Stimulated activated CD8-positive, alpha-beta memory T cell treated with anti-CD3 and anti-CD28 coated beads, Interleukin-12 subunit alpha, Interleukin-12 subunit beta, amount 100 ng/mL, for 4 hours (primary cell): ENCODE measurements at places on chromosomes 2 and 18.

GRCh38 chr2:241770185-241770935, 6.3 kb upstream of the GAL3ST2 start:
- no peak for DNase-seq

DNA sequence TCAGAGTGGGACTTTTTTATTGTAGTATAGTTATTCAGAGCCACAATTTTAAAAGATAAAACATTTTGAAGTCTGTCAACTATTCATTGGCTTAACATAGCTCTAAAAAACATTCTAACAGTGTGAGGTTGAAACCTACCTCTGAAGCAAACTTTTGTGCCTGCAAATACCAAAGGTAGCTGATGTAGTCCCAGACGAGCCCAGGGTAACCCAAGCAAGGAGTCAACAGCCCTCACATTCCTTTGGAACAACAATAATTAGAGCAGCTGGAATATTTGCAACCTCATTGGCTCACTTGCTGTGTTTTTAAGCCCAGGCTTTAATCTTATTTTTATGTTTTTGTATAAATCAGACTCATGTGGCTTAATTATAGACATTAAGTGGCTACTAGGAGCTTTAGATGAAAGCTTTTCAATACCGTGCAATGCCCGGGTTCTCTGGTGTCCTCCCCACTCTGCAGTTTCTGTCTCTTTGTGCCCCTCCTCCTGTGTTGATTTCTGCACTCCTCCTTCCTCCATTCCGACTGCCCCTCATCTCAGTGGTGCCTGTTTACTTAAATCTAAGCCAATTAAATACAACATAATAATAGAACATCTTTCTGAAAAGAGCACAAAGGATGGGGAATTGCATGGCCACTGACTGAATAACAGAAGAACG, 157.9 kb upstream of the UNC80 start:
- no peak for DNase-seq

- no peak for DNase-seq
Observed at GRCh38 chr18:26103579-26103978, 13.2 kb upstream of the SS18 start.

DNA sequence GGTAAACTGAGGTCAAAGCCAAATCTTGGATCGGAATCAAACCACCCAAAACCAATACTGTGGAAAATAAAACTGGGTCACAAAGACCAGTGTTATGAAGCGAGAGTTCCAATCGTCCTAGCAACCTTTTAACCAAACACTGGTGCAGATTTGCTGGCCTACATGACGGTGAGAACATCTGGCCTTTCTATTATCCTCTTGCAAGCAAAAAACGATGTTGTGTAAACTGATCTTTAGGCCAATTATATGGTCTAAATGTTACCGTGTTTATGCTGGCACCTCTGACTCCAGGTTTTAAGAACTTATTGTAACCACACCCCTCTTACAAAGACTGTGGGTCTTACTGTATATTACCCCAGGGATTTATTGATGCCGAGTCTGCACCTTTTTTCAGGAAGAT, 145.9 kb downstream of the GFPT1 start:
- DNase-seq, result no peak

DNA sequence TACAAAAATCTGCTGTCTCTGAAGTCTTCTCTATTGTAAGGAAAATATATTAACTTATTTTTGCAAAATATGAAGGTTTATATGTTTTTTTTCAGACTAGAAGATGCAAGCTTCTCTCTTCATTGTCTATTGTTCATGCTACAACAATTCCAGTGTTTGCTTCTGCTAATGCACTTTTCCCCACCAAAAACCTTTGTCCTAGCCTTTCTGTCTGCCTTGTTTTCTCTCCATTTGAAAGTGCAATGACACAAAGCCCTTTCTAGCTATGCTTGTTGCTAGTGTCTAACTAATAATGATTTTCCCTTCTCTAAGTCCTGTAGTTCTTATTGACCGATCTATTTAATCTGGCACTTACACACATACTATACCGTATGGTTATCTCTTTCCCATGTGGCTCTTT, 369.5 kb upstream of the CELF4 start:
- DNase-seq, result no peak

DNA sequence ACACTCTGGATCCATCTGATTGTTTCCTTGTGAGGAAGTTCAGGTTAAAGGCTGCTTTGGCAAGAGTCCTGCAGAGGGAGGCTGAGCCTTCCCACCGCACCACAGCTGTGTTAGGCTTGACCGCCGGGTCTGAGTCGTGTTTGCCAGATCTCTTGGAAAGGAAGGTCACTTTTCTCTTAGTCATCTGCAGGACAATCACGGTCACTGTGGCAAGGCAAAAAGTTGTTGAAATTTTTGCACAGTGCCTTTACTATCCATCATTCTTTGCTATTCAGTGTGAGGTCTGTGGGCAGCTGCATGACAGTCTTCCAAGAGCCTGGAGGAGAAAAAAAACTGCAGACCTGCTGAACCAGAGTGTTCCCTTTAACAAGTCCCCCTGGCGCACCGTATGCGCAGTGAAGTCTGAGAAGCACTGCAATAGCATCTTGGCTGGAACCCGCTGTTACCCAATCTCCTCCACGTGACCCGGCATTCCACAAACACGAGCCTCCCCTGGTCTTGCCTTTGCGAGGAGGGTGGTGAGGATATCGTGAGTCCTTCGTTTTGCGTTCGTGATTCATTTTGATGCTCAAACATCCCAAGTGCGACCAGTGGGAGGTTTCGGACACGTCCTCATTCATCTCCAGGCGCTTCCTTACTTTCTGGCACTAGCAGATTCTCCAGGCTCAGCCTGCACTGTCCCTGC, 23.0 kb downstream of the BIN1 start:
- DNase-seq, result no peak

DNA sequence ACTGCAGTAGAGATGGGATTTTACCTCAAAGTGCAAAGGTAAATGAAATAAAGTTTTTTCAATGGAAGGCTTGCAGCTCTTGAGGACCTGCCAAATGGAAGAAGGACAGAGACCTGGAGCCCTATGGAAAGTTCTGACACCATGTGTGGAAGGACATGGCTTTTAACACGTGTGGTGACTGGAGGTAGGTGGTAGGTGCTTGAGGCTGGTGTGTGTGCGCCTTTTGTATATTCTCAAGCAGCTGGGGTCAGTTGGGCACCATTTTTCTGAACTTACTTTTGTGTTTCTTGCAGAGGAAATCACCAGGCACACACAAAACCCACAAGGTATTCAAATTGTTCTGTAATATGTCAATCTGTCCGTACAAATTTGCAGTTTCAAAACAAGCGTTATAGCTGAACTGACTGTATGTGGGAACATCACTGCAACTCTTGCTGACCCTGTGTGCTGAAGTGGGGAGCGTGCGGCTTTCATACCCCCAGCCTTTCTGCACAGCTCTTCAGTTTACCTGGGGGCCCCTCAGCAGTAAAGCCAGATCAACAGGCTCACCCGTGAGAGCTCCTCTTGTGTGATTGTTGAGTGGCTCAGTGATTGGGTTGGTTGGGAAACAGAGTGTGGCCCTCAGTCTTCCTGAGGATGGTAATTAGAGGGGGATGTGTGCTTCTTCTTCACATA, 363 bp downstream of the GREB1 start:
- DNase-seq, result no peak
